ENCODE measurements at places on chromosomes 4 and X.

DNA sequence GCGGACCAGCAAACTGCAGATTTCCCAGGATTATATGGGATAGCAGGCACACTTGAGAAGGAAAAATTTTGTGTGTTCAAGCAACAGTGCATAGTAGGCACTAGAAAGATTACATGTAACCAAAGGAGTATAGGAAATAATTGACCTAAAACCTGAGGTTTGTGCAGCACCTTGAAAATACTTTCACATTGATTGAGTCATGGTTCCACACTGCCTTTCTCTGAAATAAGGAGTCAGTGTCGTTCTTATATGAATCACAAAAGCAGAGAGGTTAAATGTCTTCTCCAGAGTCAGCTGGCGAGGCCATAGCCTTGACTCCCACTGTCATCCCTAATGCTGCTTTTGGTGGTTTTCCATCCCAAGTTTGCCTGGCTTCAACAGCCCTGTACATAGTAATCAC lies 138.9 kb downstream of the SOWAHB start:
- no peak for DNase-seq

DNA sequence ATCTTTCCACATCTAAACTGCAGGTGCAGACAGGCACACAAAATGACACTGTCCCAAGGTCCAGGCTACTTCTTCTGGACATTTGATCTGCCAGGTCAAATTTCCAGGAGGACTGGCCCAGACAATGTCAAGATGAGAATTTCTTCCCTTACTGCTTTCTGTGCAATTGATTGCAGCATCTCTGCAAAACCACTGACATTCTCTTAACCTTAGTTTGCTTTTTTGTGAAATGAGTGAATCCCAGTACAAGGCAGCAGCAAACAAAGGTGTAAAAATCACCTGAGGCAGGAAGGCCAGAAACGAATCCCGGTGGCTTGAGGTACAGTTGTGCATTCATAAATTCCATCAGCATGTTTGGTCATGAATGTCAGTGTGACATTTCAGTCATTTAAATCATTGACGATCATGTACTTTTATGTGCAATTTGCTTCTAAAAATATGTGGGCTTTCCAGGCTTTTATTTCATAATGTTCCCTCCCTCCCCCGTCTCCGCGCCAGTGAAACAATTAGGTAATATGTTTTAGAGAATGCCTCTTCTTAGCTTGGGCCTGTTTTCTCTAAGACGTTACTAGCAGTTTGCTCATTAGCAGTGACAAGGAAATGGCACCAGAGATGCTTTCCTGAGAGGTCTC lies 39.1 kb downstream of the NHS start:
- DNase-seq = no peak

- no peak for DNase-seq
Measured at GRCh38 chr4:2340272-2341061, 78.0 kb downstream of the ZFYVE28 start.

DNA sequence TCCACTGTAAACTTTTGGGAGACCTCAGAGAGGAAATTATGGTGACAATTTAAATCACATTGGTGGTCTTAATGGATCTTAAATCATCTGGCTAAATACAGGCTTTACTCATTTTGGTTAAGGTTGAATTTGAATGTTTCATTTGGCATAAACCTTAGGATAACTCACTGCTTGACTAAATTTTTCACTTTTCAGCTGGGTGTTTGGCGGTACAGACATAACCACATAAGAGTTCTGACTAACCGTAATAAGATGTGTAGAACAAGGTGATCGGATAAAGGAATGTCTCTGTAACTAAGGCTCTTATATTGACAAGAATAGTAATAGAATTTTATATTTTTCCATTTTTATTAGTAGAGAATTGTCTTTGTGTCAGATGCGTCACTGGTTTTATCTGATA lies 281.0 kb downstream of the BMPR1B start:
- DNase-seq = no peak

GRCh38 chrX:118974908-118975671 lies 672 bp downstream of the LONRF3 start:
- DNase-seq = peak; percentile 17

GRCh38 chr4:55372259-55372658 lies 23.5 kb upstream of the TMEM165 start:
- no peak for DNase-seq

DNA sequence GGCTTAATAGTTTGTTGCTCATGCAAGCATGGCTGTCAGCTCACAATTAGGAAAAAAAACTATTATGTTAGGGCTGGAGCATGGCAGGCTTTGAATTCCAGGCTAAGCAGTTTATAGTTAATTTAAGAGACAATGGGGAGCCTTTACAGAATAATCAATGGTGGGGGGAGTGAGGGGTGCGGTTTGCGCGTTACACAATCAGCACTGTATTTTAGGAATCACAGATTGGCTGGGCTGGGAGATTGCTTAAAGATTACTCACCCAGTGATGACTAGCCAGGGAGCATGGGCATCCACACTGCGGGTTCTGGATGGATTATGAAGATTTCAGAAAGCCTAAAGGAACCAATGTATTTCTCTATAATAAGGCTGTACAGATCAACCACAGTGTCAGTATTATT lies 186.6 kb downstream of the SOX3 start:
- DNase-seq = no peak

GRCh38 chrX:125378205-125378604 lies 58.5 kb downstream of the TEX13C start:
- no peak for DNase-seq

DNA sequence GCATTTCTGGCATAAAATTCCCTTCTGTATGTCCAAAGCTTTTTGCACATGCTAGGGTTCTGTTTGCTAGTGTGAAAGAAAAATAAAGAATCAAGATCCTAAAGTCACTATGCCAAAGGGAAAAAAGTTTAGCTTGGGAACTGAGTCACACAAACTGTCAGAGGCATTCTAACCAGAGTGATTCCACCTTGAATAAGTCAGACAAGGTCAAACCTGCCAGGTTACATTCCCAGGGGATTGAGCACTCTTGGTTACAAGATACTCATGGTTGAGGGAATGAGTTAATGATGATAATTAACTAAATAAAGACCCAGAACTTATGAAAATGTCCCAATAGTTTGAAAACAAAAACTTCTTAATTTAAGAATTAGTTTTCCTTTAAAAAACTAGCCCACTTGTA lies 13.7 kb upstream of the UGT2B17 start:
- DNase-seq = no peak

DNA sequence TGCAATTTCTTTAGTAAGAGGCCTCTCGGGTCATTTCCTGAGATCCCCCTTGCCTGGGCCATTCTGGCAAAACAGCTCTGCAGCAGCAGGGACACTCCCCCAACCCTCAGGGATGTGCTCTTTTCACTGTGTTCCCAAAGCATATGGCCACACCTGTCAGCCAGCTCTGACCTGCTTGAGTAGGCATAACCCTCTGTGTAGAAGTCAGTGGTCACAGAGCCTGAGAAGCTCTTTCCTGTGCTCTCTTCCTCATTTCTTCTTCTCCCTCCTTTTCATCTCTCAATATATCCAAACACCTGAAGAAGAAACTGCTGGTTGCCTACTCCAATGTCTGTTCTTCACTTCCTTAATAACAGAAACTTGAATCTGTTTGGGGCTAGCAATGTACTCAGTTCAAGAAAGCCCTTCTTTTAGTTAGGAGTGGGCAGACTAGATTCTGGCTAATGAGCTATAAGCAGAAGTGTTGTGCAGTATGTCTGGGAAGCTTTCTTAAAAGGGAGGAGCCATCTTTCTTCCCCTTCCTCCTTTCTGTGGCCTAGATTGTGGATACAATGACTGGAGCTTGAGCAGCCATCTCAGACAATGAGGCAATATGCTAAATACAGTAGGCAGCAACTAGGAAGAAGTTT lies 73.3 kb downstream of the PRPS1 start:
- no peak for DNase-seq

- DNase-seq = no peak
Measured at GRCh38 chr4:3702561-3703221, 63.5 kb upstream of the ADRA2C start.

GRCh38 chr4:82495666-82496065 lies 65.3 kb downstream of the ENOPH1 start:
- no peak for DNase-seq

- no peak for DNase-seq
Measured at GRCh38 chr4:38740303-38740702, 42.5 kb downstream of the TLR10 start.

All from stimulated activated CD8-positive, alpha-beta memory T cell treated with anti-CD3 and anti-CD28 coated beads, Interleukin-4, amount 100 ng/mL, for 1 hour (primary cell).